ENCODE measurements at places on chromosomes 2 and 18.

DNA sequence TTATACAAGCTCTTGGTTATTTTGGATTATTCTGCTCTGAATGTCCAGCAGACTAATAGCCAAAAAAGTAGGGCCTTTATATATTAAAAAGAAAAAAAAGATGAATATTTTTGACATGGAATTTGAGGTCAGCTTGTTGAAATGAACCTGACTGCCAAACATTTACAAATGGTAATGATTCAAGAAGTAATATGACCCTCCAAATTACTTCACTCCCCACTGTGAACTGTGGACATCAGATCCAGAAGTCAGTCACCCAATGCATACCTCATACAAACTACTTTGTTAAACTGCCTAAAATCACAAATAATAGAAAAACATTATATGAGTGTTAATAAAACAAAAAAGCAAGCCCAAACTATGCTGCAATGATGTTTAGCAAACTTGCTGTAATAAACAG is 10.0 kb downstream of the EPG5 start:
- no peak for DNase-seq

DNA sequence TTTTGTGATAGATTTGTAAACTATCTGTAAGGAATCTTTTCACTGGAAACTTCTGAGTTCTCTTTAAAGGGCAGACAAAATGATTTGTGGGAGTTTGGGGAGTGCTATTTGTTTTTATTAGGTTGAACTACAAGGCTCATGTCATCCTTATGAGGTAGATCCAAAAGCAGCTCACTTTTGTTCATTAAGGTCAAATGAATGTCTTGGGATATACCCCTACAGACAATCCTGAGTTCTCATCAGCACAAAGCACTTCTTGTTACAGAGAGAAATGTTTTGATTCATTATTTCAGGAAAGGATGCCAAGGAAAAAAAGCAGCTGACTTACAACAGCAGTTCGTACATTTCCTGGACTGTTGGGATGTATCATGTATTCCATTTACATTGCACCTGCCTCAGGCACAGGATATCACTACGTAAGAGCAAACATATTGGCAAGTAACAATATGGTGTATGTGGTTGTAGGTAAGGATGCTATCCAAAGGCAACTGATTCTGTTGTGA is 68.9 kb downstream of the DCC start:
- no peak for DNase-seq

GRCh38 chr18:24009651-24010333 is 4.8 kb upstream of the TTC39C start:
- no peak for DNase-seq

DNA sequence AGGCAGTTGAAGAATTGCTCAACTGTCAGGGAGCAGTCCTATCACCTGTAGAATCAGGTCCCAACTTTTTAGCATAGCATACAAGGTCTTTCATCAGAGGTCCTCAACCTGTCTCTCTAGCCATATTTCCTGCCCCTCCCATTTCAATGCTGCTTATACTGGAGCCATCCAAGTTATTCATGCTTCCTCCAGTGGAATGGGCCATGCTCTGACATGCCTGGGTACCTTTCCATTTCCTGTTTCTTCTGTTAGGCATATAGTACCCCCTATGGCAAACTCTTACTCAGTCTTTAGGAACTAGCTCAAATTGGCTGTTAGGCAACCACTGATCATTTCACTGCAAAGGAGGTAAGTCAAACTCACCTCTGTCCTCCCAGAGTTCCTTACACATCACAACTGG is 51.0 kb upstream of the ABCA12 start:
- no peak for DNase-seq

DNA sequence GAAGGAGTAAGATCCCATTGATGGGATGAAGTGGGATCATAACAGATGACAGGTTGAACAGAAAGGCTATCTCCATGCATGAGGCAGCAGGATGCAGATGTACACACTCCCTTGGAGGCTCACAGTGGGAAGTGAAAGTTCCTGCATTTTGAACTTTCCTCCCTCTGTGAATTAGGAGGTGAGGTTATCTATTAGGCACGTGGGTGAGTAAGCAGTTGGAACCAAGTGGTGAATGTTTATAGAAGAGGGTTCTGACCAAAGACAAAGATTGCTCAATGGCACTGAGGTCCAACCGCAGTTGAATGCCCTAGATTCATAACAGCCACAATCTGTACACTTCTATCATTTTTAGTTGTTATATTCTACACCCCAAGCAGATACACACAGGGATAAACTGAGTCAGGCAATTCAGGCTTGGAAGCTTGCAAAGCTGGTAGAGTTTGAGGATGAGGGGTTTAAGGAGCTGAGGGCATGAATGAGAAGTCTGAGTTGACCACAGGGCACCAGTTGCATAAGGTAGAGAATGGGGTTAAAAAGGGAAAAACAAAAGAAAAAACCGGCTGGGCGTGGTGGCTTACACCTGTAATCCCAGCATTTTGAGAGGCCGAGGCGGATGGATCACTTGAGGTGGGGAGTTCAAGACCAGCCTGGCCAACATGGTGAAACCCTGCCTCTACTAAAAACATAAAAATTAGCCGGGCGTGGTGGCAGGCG is 7.1 kb upstream of the KCMF1 start:
- DNase-seq: no peak

GRCh38 chr18:44882163-44882868 is 201.6 kb downstream of the SETBP1 start:
- DNase-seq: no peak

DNA sequence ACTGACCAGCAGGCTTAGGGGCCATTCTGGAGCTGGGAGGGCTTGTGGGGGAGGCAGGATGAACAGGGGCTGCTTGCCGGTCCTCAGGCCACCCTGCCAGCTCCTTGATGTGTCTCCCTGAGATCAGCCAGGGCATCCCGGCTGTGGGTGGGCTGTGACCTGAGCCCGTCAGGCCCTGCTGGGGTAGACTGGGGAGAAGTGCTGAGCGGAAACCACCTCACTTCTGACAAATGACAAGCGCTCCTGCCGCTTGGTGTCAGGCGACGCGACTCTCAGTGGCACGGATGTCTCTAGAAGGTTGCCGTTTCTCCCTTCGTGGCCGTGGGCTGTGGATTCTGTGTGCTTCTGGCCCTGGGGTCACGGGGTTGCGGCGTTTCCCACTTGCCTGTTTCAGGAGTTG is 45.7 kb downstream of the NFATC1 start:
- DNase-seq: no peak

GRCh38 chr2:166180951-166181812 is 53.4 kb upstream of the SCN1A start:
- no peak for DNase-seq

- no peak for DNase-seq
Observed at GRCh38 chr18:52624702-52625101, 284.7 kb downstream of the DCC start.

GRCh38 chr2:210410542-210410941 is 66.0 kb downstream of the LANCL1 start:
- DNase-seq: no peak

- no peak for DNase-seq
Observed at GRCh38 chr2:132691556-132691955, 21.6 kb upstream of the LYPD1 start.

- DNase-seq: no peak
Observed at GRCh38 chr2:172900871-172901270, 165.2 kb downstream of the RAPGEF4 start.

DNA sequence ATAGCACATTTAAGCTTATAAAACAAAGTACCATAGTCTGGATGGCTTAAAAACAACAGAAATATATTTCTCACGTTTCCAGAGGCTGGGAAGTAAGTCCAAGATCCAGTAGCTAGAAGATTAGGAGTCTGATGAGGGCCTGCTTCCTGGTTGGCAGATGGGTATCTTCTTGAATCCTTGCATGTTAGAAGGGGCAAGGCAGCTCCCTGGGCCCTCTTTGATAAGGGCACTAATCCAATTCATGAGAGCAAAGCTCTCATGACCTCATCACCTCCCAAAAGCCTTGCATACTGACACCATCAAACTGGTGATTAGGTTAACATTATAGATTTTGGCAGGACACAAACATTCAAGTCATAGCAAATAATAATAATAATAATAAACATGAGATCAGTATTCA is 146.4 kb downstream of the CCDC102B start:
- no peak for DNase-seq

DNA sequence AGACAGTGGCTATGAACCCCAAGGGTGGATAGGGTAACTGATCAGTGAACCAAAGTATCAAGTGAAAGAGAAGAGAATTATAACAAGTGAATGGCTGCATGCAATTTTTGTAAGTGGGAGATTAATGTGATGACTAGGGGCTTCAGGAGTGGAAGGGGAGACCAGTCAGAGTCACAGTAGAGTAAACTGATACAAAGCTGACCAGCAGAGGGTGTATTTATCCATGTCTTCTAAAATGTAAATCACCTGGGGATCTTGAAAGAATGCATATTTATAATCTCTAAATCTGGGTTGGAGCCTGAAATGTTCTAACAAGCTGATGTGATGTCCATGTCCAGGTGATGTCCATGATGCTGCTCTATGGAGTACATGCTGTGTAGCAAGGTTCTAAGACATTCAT is 1351.3 kb upstream of the CHAC2 start:
- DNase-seq: no peak

Measured in activated CD4-positive, CD25-positive, alpha-beta regulatory T cell treated with anti-CD3 and anti-CD28 coated beads, Interleukin-2, amount 50 U/mL, for 16 hours (primary cell).